SW480 (cell line): ENCODE measurements at places on chromosomes 12 and 14.

DNA sequence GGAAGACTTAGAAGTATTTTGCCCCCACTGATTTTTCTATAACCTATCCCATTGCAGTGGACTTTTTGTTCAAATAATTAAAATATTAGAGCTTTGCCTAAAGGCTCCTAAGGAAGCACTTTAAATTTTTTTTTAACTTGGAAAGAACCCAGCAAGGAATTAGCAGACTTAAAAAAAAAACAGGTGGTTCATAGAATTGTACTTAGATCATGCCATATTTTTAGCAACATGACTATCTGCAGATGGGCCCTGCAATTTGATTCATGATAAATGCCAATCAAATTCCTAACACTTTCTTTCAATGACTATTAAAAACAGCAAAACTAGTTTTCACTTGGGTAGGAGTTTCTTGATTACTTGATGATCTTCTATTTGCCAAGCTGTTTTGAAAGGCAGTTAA is 11.5 kb downstream of the ADAMTS20 start:
- DNase-seq = no peak

- peak; percentile 56 for DNase-seq
These were observed 1.5 kb downstream of the FRMD6 start for GRCh38 chr14:51653079-51653774.

GRCh38 chr14:54722791-54723432 is 156.0 kb downstream of the SAMD4A start:
- peak; percentile 23 for DNase-seq

DNA sequence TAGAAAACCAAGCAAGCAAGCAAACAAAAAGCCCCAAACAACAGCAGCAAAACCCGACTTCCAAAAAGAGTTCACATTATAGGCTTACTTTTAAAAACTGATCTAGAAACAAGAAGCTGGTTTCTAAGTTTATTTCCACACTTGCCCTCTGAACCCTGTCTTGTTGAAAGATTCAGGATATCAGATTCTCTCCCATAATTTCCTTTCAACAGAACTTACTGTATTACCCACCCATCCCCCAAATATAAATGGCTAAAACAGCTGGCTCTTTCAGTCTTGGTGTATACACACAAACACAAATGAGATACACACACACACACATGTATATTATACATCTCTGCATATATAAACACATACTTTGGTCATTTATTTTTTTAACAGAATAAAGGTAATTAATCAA is 460.9 kb downstream of the ZFP36L1 start:
- DNase-seq = no peak

GRCh38 chr14:68685419-68686204 is 107.3 kb downstream of the ZFP36L1 start:
- peak; percentile 100 for DNase-seq

- no peak for DNase-seq
These were observed 18.5 kb upstream of the MAP1LC3B2 start for GRCh38 chr12:116540622-116541152.

DNA sequence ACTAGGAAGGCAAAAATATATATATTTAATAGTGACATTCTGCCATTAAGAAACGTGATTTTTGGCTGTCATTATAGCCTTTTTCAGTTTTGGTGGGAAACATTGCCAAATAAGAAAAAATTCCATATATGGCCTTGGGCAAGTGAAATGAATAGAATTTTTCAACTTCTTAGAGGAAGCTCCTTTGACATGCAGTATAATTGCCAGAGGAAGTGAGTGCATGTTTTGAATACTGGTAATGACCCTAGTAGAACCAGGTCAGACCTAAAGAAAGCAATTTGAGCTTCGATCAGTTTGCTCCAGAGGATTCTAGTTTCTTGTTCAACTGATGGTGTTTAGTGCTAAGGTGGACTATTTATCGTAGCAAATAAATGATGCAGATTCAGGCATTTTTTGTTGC is 26.2 kb upstream of the TRIM9 start:
- DNase-seq = no peak

- no peak for DNase-seq
These were observed 4.0 kb downstream of the MYL2 start for GRCh38 chr12:110916295-110916875.

GRCh38 chr12:13799574-13799973 is 181.8 kb downstream of the GRIN2B start:
- no peak for DNase-seq

DNA sequence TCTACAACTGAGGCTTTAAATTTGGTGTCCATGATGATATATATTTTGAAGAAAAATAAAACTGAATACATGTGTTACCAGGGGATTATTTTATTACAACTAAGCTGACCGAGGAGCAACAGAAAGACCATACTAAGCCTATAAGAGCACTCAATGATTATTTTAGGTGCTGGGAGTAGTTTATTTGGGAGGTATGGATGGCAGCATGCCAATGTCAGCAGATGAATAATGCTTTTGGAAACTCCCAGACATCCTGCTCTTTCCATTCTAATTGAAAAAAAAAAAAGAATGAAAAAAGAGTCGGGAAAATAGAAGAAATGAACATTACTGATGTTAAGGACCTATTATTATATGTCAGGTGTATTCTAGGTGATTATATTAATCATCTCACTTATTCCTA is 441.2 kb downstream of the BTG1 start:
- DNase-seq = no peak

DNA sequence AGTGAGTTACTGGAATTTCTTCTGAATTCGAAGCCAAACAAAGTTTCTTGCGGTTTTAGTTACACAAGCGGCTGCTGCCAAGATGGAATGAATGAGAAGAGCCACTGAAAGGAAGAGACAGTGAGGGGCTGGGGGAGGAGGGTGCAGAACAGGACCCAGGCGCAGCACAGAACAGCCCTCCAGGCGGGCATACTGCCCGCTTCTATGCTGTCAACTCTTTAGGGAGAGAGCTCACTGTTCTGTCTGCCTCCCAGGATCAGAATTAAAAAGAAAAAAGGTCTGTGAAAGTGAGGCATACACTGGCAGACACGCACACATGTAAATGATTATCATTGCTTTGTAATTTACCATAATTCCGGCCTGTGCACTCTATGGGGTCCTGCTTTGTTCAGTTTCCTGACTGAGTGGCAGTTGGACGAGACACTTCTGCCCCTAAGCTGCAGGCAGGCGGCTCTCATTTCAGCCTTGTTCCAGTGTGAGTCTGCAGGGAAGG is 231.6 kb downstream of the CACNA1C start:
- no peak for DNase-seq

- no peak for DNase-seq
These were observed 1.4 kb downstream of the DENND5B start for GRCh38 chr12:31589598-31589903.

GRCh38 chr12:91986084-91986483 is 159.6 kb downstream of the BTG1 start:
- peak; percentile 87 for DNase-seq
